ENCODE measurements at places on chromosomes 1 and 21. TPM values are rescaled to one million over a fixed set of nuclear protein-coding genes. Genes with fewer than 3 reads are reported as not detected.

CROCC gene
- total RNA-seq: 14.0 TPM

TNFRSF25 gene
- total RNA-seq: 5.0 TPM

TDRKH gene
- 2.3 TPM for total RNA-seq

LCK gene
- total RNA-seq: not detected

PYHIN1 gene
- total RNA-seq: not detected

ARMH1 gene
- 0.91 TPM for total RNA-seq

KRTAP19-3 gene
- not detected for total RNA-seq

ARHGEF19 gene
- 8.1 TPM for total RNA-seq

BCAS2 gene
- 33.8 TPM for total RNA-seq

TINAGL1 gene
- total RNA-seq: 442 TPM

TLR5 gene
- 0.36 TPM for total RNA-seq

CSMD2 gene
- 14.4 TPM for total RNA-seq

ATP6V1G3 gene
- total RNA-seq: not detected

PRAMEF12 gene
- not detected for total RNA-seq

RSRP1 gene
- 103 TPM for total RNA-seq

CNIH4 gene
- 59.5 TPM for total RNA-seq

C4BPA gene
- total RNA-seq: not detected

OR2G6 gene
- not detected for total RNA-seq

FAM72D gene
- total RNA-seq: 0.36 TPM

DYNLT4 gene
- not detected for total RNA-seq

FLG2 gene
- total RNA-seq: not detected

CD5L gene
- total RNA-seq: not detected

CHIA gene
- total RNA-seq: not detected

MYCL gene
- 0.33 TPM for total RNA-seq

ZNF648 gene
- total RNA-seq: not detected

ISG15 gene
- total RNA-seq: 33.9 TPM

MIER1 gene
- total RNA-seq: 29.7 TPM

MYOG gene
- total RNA-seq: not detected

FCRL1 gene
- total RNA-seq: not detected

UMODL1 gene
- total RNA-seq: 0.03 TPM

KCNJ10 gene
- not detected for total RNA-seq

KIF14 gene
- 1.3 TPM for total RNA-seq

LINGO4 gene
- total RNA-seq: not detected

SLC30A10 gene
- total RNA-seq: 0.07 TPM

OR10J1 gene
- not detected for total RNA-seq

F13B gene
- not detected for total RNA-seq

KRTAP12-2 gene
- total RNA-seq: not detected

MTX1 gene
- total RNA-seq: 29.9 TPM

FMN2 gene
- 21.0 TPM for total RNA-seq

RGL1 gene
- total RNA-seq: 26.5 TPM

AUNIP gene
- total RNA-seq: 0.30 TPM

FOXO6 gene
- total RNA-seq: not detected

KRTAP26-1 gene
- not detected for total RNA-seq
